Activated CD4-positive, alpha-beta T cell treated with anti-CD3 and anti-CD28 coated beads, Interleukin-2, amount 50 U/mL, for 16 hours (primary cell): ENCODE measurements at places on chromosomes 5 and 9.

GRCh38 chr5:68515514-68515913, 300.0 kb downstream of the PIK3R1 start:
- DNase-seq, result no peak

DNA sequence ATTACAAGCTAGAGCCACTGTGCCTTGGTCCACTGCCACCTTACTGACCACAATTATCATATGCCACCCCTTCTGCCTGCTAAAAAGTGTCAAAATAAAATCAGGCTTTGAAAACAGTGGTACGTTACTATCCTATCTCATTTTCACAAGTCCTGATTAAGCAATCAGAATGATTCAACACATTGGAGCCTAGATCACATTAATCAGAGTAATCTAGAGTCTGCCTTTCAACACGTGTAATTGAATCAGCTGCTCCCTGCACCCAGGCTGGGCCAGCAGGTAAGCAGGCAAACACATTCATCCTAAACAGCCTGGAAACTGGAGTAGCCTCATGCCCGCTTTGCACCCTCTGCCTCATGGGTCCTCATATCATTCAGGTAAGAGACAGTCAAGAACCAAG, 186.2 kb downstream of the DCP2 start:
- no peak for DNase-seq

GRCh38 chr9:87322840-87323635, 174.6 kb upstream of the DAPK1 start:
- no peak for DNase-seq

- no peak for DNase-seq
Observed at GRCh38 chr9:21528123-21528808, 46.2 kb upstream of the IFNE start.

- DNase-seq, result no peak
Observed at GRCh38 chr9:126205845-126206498, 120.7 kb upstream of the MVB12B start.

- no peak for DNase-seq
Observed at GRCh38 chr5:82622711-82623514, 344.8 kb upstream of the RPS23 start.

- DNase-seq, result no peak
Observed at GRCh38 chr5:17219469-17219868, 2.0 kb downstream of the BASP1 start.

DNA sequence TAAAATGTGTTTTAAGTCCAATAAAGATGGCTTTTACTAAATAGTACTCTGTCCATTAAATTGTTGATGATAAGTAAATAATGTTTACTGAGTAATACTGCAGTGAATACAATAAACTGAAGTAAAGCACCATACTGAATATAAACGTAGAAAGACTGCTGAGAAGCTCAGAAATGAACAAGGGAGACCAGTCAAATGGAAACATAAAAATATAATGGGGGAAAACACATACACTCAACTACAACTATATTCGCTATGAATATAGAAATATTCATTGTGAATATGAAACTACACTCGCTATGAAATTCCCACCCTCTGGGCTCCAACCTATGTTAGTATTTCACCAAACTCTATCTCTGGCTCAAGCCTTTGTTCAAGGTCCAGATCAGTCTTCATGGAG, 41.9 kb upstream of the UBQLN1 start:
- peak; percentile 9 for DNase-seq

DNA sequence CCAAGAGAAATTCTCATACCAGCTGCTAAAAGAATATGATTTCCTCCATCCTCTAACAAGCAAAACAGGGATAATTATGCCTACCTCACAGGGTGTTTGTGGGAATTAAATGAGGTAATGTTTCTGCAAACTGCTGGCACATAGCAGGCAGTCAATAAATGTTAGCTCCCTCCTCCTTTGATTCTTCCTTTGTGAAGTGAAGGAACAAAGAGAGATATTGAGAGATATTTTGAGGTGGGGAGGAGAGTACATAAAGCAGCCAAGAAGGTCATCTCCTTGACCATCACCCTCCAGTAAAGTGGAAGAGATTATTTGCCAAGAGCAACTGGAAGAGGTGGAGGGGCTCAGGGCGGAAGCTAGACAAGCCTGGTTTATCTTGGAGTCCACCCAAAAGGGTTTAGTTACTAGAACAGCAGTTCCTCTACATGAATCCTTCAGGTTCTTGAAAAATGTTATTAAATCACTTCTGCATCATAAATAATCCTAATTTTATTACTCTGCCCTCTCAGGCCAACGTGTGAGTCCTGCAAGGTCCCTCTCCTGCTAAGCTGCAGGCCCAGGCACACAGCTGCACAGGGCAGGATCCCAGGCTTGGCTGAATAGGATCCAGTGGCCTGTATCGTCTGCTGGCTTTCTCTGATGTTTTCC, 35.0 kb upstream of the TLE1 start:
- no peak for DNase-seq

GRCh38 chr9:92563116-92564100, 27.6 kb upstream of the ECM2 start:
- DNase-seq, result no peak

DNA sequence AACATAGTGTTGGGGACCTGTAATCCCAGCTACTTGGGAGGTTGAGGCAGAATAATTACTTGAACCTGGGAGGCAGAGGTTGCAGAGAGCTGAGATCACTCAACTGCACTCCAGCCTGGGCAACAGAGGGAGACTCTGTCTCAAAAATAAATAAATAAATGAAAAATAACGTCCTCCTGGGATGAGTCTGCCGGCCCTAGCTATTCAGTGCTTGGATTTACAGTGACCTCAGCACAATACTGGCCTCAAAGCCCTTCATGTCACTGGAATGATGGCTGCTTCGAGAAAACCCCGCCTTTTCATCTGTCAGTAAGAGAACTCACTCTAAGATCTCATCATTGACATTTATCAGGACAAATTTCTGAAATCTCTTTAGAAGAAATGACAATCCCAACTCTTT, 35.5 kb downstream of the SOX30 start:
- no peak for DNase-seq

DNA sequence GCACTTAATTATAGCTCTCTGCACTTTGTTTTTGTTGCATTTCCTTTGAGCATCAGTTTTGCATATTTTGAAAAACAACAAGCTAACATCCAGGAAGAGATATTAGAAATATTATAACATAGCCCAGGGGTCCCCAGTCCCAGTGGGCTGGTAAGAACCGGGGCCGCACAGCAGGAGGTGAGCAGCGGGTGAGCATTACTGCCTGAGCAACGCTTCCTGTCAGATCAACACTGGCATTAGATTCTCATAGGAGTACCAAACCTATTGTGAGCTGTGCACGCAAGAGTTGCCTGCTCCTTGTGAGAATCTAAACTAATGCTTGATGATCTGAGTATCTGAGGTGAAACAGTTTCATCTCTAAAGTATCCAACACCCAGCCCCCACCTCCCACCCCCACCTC, 675.9 kb upstream of the ZNF608 start:
- DNase-seq, result no peak

- DNase-seq, result no peak
Observed at GRCh38 chr5:153598099-153598498, 107.6 kb downstream of the GRIA1 start.

GRCh38 chr5:79898611-79899010, 92.5 kb downstream of the MTX3 start:
- no peak for DNase-seq

GRCh38 chr5:112257005-112257404, 162.1 kb downstream of the EPB41L4A start:
- no peak for DNase-seq

- DNase-seq, result peak; percentile 62
Observed at GRCh38 chr9:33466565-33467495, 6.9 kb downstream of the NOL6 start.

DNA sequence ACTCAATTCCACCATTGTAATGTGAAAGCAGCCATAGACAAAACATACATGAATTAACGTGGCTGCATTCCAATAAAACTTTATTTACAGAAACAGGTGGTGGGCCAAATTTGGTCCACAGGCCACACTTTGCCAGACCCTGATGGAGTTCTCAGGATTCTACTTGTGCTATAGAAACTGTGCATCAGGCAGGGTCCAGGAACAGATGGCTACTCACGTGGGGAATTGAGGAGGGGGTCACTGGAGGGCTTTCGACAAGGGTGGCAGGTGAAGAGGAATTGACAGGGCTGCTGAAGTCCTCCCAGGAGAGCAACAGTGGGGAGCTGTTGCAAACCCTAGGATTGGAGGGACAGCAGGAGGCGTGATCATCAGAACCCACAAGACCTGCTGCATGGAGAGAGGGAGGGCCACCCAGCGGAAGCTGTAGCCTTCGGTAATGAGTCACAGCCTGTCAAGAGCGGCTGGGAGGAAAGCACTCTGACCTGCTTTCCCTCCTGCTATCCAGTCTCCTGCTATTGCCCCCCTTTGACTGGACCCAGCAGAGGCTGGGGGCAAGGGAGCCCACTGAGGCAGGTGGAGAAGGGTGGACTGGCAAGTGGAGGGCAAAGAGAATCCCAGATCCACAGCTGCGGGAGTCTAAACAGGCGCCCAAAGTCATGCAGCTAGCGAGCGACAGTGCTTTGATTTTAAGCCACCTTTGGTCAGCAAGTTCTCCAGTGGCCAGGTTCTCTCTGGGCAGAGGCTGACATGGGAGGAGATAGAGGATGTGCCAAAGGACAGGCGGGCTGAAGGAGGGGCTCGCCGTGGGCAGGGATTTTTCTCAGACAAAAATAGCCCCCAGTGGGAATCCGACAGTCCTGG, 138.3 kb upstream of the SMIM23 start:
- DNase-seq, result peak; percentile 33

DNA sequence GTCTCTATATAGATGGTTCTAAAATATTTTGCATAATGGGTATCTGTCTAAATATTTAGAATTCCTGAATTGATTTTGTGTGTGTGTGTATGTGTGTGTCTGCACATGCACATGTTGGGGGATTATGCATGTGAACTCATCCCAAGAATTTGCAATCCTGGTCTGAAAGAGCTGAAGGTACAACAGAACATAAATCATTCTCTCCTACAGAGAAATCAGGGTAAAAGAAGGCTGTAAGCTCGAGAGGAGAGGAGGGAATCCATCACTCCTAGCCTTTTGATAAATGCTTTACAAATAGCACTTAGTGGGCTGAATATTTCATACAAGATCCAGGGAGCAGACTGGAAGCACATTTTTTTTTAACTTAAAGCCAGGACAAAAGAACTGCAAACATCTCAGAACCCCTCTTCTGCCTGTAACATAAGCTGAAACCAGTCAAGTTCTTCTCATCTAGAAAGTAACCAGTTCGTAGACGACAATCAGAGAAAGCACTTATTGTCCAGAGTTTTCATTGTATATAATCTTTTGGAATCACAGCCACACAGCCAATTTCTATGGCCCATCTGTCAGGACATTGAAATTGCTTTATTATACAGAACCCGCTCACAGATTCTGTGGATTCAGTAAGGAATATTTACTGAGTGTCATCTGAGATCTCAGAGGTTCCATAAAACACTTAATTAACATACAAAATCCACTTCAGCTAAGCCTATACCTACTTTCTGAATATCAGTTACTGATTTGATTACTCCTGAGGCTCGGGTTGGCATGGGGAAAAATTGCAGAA, 541.4 kb upstream of the ZNF462 start:
- DNase-seq, result no peak

GRCh38 chr5:5291357-5291756, 131.1 kb upstream of the ICE1 start:
- no peak for DNase-seq

DNA sequence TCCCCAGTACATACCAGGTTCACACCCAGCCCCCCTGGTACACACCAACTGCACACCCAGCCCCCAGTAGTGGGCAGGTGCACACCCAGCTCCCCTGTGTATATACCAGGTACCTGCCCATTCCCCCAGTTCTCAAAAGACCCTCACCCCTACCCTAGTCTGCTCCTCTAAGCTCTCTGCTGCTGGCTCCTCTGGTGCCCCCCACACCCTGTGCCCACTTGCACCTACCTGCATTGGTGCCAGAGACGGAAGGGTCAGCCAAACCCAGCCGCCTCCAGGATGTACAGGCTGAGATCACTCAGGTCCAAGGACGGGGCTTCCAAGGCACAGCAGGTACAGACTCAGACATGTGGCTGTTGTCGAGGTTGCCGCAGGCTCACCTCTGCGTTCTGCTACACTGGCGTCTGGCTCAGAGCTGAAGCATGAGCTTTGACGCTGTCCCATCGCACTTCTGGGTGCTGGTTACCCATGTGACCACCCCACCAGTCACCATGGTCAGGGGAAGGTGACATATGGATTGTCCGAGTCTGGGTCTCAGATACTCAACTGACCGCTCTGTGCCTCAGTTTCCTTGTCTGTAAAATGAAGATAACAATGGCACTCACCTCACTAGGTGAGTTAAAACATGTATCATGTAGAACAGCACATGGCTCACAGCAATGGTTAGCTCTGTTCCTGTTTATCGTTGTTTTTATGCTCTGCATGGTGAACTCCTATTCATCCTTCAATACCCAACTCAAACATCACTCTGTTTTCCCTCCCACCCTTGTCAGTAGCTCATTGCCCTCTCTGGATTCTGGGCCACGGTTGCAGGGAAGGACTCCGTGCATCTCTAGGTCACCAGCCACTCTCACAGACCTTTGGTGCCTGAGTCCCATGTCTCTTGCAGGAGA, 45.3 kb upstream of the SUSD3 start:
- no peak for DNase-seq

- no peak for DNase-seq
Observed at GRCh38 chr5:16810208-16810854, 125.8 kb downstream of the MYO10 start.

DNA sequence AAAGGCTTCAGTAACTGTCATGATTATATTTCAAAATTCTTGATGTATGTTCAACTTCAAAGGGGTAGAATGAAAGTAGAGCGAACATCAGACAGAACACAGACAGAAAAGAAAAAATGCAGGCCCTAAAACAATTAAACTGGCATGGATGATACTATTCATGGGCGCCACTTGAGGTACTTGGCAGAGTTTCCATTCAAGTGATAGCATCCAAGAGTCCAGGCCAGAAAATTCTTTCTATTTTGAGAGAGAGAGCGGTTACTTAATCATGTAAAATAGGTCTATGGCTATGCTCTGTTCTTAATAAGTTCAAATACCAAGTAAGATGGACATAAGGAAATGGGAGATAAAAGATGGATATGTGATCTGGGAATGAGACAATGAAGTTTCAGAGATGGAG, 21.4 kb upstream of the PRR16 start:
- DNase-seq, result no peak
